ENCODE measurements at places on chromosomes 12 and 14.

- DNase-seq = no peak
Observed at GRCh38 chr12:111161898-111162297, 207.0 kb downstream of the PHETA1 start.

- no peak for DNase-seq
Observed at GRCh38 chr14:103314496-103315277, 19.4 kb upstream of the EIF5 start.

- DNase-seq = no peak
Observed at GRCh38 chr14:26594148-26594547, 3.7 kb downstream of the NOVA1 start.

DNA sequence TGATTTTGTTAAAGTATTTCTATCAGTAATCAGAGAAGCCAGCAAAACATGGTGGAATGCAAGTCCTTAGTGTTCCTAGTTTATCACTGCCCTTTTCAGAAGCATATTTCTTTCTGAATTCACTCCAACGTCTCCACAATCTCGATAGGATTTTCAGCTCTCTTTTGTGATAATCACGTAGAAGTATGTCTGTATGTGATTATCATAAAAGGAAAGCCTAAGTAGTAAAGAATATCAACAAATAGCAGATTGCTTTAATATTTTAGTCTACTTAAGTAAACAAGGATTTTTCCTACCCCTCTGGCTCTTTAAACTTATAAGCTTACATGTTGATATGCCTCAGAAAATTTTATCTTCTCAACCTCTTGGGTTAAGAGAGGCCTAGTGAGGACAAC is 147.4 kb upstream of the NUDT4 start:
- no peak for DNase-seq

DNA sequence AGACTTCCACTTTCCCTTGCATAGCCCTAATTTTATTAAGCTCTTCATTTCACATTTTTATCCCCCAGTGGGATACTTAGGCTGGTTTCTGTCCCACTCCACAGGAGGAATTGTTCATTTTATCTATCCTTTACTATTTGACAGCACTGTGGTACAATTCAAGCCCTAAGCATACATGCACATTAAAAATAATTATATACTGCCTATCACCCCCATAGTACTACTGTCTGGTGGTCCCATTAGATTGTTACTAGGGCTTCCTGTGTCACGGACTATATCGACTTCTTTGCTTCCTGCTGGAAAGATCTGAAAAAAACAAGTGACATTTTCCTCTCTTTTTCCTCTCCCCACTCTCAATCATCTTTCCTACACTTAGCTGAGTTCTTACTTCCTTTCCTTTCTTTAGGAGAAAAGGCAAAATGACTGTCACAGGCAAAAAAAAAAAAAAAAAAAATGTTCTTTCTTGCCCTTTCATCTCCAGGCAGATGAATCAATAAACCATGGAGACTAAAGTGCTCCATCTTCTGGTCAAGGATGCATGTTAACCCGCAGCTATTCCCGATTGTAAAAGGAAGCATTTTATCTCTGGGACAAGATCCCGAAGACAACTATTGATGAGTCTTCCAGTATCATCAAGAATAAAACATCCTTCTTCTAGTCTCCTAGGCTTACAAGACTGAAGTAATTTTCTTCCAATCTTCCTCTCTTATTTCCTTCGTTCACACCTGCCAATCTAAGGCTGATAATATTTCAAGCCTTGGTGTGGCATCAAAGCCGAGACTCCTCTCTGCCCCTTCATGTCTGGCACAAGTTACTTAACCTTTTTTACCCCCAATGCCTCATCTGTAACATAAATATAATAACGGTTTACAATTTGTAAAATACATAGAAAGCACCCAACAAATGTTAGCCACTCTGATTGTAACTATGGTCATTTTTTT is 94.4 kb upstream of the PLEKHG7 start:
- DNase-seq = no peak

DNA sequence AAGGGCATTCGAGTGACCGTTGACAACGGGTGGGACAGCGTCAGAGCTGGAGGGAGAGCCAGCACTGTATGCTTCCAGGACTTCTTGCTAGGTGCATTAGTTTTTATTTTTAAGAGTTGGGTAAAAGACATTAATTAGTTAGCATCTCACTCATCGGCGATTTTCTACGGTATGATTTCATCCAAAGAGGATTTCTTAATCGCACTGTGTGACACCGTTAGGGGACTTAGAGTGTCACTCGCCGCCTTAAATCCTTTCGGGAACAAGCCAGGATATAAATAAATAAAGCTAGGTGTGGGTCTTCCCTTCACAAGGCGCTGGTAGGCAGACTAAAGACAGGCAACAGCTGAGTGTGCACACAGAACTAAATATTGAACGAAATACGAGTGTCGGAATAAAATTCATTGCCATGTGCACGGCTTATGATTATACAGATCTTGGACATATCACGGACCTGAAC is 869 bp upstream of the NOVA1 start:
- DNase-seq = no peak

DNA sequence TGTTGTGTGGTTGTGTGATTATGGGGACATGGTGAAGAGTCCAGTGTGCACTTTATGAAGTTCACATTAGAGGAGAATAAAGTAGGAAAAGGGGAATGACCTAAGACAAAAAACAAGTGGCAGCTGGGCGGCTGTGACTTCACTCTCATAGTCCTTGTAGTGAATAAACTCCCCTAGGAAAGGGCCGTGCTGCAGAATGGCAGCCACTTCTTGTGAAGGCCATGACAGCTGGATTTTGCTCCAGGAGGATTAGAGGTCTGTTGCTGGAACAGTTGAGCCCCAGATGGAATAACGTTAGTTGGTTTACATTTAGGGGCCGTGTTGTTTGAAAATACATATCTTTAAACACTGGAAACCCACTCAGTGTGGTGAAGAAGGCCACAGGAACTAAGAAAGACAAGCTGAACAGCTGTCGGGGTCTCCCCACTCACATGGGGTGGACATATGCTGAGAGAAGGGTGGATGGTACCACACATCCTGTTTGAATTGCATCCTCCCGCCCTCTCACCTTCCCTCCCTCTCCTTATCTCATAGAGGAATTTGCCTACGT is 276.9 kb downstream of the CACNA1C start:
- DNase-seq = no peak

DNA sequence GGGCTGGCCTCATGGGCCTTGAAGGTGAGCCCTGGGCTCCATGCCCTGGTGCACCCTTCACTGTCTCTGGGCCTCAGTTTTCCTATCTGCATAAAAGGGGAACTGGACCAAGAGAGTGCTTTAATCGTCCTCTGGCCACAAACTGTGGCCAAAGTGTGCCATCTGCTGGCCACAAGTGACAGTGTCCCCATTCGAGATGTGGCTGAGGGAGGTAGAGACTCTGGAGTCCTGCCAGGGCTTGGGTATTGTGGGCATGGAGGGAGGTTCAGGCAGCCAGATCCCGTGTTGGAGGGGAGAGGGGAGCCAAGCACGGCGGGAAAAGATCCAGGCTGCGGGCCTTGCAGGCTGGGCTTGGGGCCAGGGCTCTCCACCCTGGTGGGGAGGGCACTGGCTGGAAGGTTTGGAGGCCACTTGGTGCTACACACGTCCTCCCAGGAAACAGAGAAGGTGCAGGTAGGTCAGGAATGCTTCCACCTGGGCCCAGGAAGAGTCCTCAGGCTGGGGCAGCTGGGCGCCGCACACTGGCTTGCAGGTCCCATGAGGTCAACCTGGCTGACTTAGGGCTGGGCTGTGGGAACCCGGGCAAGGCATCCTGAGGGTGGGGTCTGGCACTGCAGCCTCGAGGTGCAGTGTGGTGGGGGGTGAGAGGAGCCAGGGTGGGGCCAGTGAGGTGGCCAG is 7.3 kb upstream of the KIF26A start:
- DNase-seq = no peak

DNA sequence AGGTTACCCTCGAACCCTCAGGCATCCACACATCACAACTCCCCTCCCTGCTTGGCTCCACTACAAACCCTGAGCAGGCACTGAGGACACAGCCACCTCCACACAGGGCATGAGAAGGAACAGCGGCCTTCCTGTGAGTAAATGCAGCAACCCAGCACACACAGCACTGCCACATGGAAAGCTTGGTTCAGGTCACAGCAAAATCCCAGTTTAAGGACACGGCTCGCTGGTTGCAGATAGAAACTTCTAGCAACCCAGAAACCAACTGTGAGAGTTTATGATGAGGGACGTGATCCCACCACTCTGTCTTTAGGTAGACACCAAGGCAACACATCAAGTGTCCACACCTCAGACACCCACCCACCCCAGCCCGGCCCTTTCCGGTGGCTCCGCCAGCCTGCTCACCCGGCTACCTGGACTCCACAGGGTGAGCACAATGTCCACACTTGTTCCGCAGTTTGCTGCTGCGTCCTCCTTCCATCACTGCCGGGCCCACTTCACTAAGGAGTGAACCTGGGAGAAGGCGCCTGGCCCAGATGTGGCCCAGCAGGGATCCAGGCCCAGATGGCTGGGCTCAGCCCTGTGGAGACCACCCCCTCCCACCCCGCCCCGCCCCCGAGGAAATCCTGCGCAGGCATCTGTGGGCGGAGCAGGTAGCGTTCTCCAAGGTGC is 13.2 kb downstream of the CDCA4 start:
- no peak for DNase-seq

DNA sequence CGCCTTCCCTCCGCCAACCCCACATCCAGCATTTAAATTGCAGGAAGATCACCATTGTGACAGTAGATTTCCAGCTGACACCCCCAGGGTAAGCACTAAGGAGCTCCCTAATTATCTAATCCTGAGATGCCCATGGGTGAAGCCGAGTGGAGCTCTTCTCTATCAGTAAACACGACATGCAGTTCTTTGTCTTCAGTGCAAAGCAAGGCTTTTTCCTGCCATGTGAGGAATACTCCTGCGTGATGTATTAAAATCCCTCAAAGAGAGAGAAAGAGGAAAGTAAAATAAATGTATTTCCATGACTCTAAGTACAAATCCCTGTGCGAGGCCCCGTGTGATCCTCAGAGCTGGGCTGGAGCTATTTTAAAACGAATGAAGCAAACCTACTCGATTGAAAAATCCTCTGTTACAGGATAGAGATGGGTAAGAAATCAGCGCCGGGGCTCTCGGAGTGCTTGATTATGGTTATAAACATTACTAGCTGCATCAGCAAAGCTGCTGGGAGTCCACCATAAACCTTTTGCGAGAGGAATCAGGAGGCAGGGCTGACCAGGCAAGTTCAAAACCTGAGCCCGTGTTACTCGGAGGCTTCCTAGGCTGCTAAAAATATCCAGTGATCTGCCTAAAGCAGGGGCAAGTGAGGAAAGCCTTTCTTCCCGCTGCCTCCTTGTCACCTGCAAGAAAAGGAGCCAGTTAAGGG is 61.5 kb downstream of the MAP1LC3B2 start:
- DNase-seq = no peak

DNA sequence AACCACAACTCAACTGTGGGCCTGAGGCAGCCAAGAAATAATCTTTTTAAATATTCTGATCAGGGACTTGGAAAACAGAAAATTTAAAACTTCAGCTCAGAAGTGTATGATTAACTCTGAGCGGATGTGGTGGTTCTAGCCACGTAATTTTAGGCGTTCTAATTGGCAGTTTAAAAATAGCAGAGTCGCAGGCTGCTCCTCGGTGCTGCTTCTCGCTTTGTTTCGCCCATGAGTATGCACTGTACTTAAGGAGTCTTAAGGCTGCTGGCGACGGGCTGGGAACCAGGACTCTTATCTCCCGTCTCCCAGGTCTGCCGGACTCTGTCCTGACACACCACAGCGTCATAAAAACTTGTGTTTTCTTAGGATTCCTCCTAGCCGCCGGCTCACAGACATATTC is 113.4 kb upstream of the PELI2 start:
- DNase-seq = no peak

DNA sequence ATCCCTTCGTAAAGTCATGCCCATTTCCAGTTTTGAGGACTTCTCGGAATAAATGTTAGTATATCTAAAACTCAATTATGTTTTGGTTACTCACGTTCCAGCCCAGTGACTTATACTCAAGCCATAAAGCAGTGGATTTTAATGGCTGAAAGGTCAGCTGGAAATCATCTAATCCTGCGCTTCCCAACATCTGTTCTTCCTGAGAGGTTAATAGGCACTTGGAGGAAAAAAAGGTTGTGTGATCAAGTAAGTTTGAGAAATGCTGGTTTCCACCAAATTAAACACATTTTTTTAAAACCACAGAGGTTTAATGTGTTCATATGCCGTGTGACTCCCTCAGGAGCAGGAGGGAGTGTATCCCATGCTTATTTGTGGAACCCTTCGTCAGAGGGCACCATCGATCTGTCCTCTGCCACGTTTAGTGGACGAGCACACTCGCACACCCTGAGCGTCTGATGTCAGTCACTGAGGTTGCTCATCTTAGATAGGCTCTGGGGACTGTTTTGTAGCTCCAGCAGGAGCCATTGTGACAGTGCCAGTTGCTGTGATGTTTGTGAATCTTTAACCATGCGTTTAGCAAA is 41.4 kb downstream of the FBXL14 start:
- DNase-seq = no peak

DNA sequence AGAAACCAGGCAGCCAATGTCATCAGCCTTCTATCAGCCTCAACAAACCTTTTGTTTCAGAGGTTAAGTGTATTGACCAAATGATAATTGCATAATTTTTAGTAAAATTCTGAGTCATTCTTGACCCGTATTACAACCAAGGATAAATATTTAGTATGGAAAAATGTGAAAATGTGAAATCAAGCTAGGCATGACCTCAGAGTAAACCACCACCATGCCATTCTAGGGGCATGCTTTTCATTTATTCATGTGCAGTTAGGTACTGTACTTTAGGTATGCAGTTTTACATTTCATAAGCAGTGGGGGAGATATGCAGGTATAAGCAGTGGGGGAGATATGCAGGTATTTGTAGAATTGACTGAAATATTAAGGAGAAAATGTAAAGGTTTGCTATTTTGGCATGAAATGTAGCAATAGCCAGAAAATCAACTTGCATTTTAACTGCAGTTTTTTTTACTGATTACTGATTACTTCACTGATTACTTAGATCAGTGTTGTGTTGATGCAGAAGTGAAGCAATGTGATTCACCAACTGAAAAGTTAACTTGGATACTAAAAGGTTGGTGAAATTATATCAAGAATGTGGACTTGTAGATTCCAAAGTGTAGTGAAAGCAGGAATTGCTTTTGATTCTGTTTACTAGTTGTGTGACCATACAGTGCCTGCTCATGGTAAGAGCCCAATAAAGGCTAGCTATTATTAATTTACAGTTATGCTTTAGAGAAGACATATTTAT is 184.2 kb downstream of the ESR2 start:
- no peak for DNase-seq

Data from epithelial cell of prostate (primary cell).